Spinal cord (tissue), 10 donors: ENCODE measurements at places on chromosomes 6 and 20. TPM values are rescaled to one million over a fixed set of nuclear protein-coding genes. Genes with fewer than 3 reads are reported as not detected.
A peak's percentile ranks its signal among the peaks of the same experiment; 100 is the strongest.

GRCh38 chr20:25310268-25310920, 62.5 kb downstream of the PYGB start:
- no peak for DNase-seq
- peaks cover 17% of the 10 kb centered on the region for H3K4me1 ChIP-seq
- H3K27me3 ChIP-seq, result no peaks in the 10 kb centered on the region
- H3K4me3 ChIP-seq, result no peak overlapping the region
- peak overlapping the region; percentile 8 for H3K27ac ChIP-seq

DNA sequence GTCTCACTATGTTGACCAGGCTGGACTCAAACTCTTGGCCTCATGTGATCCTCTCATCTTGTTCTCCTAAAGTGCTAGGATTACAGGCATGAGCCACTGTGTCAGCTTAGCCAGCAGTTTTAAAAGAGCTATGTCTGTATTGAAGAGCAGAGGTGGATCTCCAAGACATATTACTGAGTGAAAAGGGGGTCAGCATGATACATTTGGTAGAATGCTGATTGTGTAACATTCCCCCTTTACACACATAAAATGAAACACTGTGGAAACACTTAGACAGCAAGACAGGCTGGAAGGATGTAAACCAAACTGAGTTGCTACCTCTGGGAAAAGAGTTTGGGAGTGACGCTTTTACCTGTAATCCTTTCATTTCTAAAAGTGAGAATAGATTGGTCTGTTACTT, 1.7 kb upstream of the RIPOR3 start:
- H3K4me1 ChIP-seq, result peaks cover 41% of the 10 kb centered on the region
- H3K4me3 ChIP-seq, result no peak overlapping the region
- H3K36me3 ChIP-seq, result no peaks in the 10 kb centered on the region
- H3K27me3 ChIP-seq, result peaks cover 7% of the 10 kb centered on the region

DNA sequence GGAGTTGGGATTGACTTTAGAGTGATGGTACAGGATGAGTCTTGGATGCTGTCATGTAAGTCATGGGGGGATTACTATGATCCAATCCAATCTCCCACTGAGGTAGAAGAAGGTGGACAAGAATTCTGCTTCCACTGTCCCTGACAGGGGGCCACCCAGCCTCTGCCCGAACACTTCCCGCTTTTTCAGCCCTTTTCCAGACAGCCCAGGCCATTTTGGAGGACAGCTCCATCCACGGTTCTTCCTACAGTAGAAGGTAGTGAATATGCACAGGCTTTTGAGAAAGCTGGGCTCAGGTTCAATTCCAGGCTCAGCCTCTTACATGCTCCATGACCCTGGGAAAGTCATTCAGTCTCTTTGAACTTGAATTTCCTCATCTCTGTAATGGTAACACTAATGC, 31.0 kb downstream of the TRERF1 start:
- H3K27ac ChIP-seq, result no peak overlapping the region
- H3K36me3 ChIP-seq, result no peaks in the 10 kb centered on the region
- H3K4me1 ChIP-seq, result peaks cover 2% of the 10 kb centered on the region
- no peak for DNase-seq
- H3K27me3 ChIP-seq, result no peaks in the 10 kb centered on the region

- no peaks in the 10 kb centered on the region for H3K36me3 ChIP-seq
- H3K27ac ChIP-seq, result no peak overlapping the region
- peaks cover 25% of the 10 kb centered on the region for H3K4me1 ChIP-seq
- no peak for DNase-seq
- H3K27me3 ChIP-seq, result peaks cover 28% of the 10 kb centered on the region
Measured at GRCh38 chr20:45826381-45827019, 612 bp downstream of the TNNC2 start.

- no peak overlapping the region for H3K27ac ChIP-seq
- no peak overlapping the region for H3K4me3 ChIP-seq
- no peaks in the 10 kb centered on the region for H3K4me1 ChIP-seq
- H3K27me3 ChIP-seq, result no peaks in the 10 kb centered on the region
- no peak for DNase-seq
- H3K36me3 ChIP-seq, result no peaks in the 10 kb centered on the region
Measured at GRCh38 chr20:20665606-20666332, 46.7 kb downstream of the RALGAPA2 start.

- H3K36me3 ChIP-seq, result peaks cover 8% of the 10 kb centered on the region
- H3K27me3 ChIP-seq, result no peaks in the 10 kb centered on the region
- H3K4me1 ChIP-seq, result no peaks in the 10 kb centered on the region
- no peak overlapping the region for H3K4me3 ChIP-seq
- DNase-seq, result no peak
Measured at GRCh38 chr6:116118608-116119007, 7.3 kb downstream of the COL10A1 start.

GRCh38 chr6:8686077-8686476, 250.7 kb upstream of the SLC35B3 start:
- no peak for DNase-seq
- H3K27me3 ChIP-seq, result no peaks in the 10 kb centered on the region
- H3K4me1 ChIP-seq, result no peaks in the 10 kb centered on the region
- no peak overlapping the region for H3K27ac ChIP-seq
- H3K4me3 ChIP-seq, result no peak overlapping the region

DNA sequence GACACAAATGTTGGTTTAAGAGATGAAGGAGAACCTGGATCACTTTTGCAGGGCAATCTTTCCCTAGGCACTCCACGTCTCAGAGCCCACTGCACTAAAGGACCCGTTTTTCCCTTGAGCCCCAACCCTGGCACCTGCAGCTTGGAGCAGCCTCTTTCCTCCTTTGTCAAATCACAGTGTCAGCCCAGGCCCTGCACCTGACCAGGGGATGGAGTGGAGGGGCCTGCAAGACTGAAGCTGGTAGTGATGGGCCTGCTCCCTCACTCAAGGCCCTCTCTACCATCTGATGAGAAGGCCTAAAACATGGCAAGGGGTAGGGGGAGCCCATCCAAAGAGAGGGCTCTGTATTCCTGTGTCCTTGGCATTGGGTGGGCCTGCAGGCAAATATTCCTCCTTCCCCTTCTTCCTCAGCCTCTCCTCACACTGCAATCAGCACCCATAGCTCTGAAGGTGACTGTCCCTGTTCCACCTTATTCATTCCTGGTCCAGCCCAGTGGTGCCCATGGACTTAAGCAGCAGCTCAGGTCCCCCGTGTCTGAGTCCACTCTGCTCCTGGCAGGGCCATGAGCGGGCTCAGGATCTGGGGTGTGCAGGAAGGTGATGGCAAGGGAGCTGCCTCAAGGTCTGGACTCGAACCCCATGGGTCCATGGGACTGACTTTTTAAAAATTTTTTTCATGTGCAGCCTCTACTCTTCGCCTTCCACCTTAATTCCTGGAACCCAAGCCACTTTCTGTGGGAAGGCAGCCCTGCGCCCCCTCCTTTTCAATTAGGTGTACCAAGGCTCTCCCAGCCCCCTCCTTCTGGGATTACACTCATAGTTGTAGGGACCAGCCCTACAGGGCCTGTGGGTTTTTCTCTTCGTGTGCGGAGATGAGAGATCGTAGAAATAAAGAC, 6.7 kb downstream of the RAET1G start:
- H3K27me3 ChIP-seq, result no peaks in the 10 kb centered on the region
- H3K4me1 ChIP-seq, result no peaks in the 10 kb centered on the region
- no peak overlapping the region for H3K27ac ChIP-seq

- DNase-seq, result peak; percentile 87
- no peak overlapping the region for H3K4me3 ChIP-seq
- no peak overlapping the region for H3K27ac ChIP-seq
- no peaks in the 10 kb centered on the region for H3K27me3 ChIP-seq
- H3K4me1 ChIP-seq, result no peaks in the 10 kb centered on the region
Measured at GRCh38 chr6:101429270-101429669, 35.8 kb downstream of the GRIK2 start.

DNA sequence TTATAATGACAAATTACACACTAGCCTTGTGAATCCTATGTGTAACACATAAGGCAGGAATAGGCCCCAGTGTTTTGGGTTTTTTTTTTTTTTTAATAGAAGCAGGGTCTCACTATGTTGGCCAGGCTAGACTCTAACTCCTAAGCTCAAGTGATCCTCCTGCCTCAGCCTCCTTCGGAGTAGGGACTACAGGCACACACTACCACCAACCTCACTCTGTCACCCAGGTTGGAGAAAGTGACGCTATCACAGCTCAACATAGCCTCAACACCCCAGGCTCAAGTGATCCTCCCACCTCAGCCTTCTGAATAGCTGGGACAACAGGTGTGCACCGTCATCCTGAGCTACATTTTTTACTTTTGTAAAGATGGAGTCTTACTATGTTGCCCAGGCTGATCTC, 205.8 kb upstream of the RREB1 start:
- H3K4me1 ChIP-seq, result peaks cover 3% of the 10 kb centered on the region
- no peaks in the 10 kb centered on the region for H3K36me3 ChIP-seq
- peaks cover 8% of the 10 kb centered on the region for H3K27me3 ChIP-seq
- no peak for DNase-seq
- H3K4me3 ChIP-seq, result no peak overlapping the region

GRCh38 chr20:24694727-24695528, 225.5 kb downstream of the SYNDIG1 start:
- H3K27me3 ChIP-seq, result no peaks in the 10 kb centered on the region
- no peaks in the 10 kb centered on the region for H3K36me3 ChIP-seq
- DNase-seq, result no peak
- peaks cover 11% of the 10 kb centered on the region for H3K4me1 ChIP-seq
- H3K27ac ChIP-seq, result no peak overlapping the region

DNA sequence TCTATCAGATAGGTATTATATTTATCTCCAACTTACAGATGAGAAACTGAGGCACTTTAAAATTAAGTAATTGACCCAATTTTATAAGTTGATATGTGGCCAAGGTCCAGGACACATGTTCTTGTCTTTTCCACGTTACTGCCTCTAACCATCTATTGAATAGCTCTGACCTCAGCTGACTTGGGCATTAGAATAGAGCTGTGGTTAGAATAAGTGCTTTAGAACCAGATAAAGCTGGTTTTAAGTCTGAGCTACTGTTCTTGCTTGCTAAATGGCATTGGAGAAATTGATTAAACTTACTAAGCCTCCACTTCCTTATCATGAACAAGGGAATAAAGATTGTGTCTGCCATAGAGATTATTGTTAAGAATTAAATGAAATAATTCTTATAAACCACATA, 147.8 kb upstream of the DTNBP1 start:
- no peak overlapping the region for H3K27ac ChIP-seq
- no peak overlapping the region for H3K4me3 ChIP-seq
- no peaks in the 10 kb centered on the region for H3K27me3 ChIP-seq

GRCh38 chr6:111727041-111727440, 121.4 kb upstream of the TRAF3IP2 start:
- no peaks in the 10 kb centered on the region for H3K27me3 ChIP-seq
- DNase-seq, result no peak
- H3K4me1 ChIP-seq, result peaks cover 34% of the 10 kb centered on the region
- peak overlapping the region; percentile 31 for H3K27ac ChIP-seq
- no peaks in the 10 kb centered on the region for H3K36me3 ChIP-seq

GRCh38 chr6:105313211-105313610, 89.7 kb downstream of the PREP start:
- H3K36me3 ChIP-seq, result peaks cover 2% of the 10 kb centered on the region
- DNase-seq, result no peak
- H3K4me3 ChIP-seq, result no peak overlapping the region
- H3K27me3 ChIP-seq, result no peaks in the 10 kb centered on the region

DNA sequence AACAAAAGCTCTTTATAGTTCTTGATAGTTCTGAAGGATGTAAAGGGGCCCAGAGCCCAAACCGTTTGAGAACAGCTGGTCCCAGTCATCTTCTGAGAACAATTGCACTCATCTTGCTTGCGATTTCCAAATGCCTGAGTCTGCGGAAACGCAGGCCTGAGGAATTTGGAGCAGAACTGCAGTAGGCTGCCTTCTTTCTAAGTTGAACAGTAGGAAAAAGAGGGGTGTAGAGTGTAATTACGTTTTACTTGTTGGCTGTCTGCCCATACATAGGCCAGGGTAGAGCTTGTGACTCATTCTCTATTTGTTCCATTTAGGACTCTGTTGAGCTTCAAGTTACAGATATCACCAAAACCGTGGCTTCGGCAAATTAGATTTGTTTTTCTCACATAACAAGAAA, 42.0 kb upstream of the KIF16B start:
- H3K4me1 ChIP-seq, result no peaks in the 10 kb centered on the region
- DNase-seq, result peak; percentile 53
- no peaks in the 10 kb centered on the region for H3K27me3 ChIP-seq
- H3K36me3 ChIP-seq, result no peaks in the 10 kb centered on the region

DNA sequence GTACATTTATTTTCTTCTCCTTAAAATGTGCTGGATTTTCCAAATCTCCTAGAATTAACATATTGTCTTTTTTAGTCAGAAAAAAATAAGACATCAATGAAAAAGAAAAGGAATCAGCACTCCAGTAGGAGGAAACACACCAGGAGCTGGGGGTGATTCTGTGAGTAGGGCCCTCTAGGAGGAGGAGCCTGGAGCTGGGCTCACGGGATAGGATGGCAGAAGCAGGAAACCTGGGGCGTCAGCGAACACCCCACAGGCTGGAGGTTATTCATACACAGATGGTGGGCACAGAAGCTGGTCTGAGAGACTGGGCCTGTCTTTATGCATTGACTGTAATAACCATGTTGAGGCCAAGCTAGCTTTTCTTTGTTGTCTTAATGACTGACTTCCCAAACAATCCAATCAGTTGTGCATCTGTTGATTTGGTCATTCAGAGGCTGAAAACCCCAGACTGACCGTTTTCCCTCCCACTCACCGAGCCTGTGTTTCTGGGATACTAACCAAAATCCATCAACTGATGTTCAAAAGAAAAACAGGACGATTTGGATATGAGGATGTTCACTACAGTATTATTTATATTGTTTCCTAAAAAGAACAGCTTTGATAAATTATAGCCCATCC, 53.1 kb downstream of the CPNE5 start:
- H3K36me3 ChIP-seq, result no peaks in the 10 kb centered on the region
- DNase-seq, result no peak
- H3K27me3 ChIP-seq, result no peaks in the 10 kb centered on the region
- H3K4me3 ChIP-seq, result no peak overlapping the region
- H3K27ac ChIP-seq, result no peak overlapping the region

GRCh38 chr20:58746620-58747019, 54.0 kb downstream of the NPEPL1 start:
- DNase-seq, result no peak
- no peak overlapping the region for H3K4me3 ChIP-seq
- peaks cover 11% of the 10 kb centered on the region for H3K27me3 ChIP-seq
- H3K4me1 ChIP-seq, result peaks cover 12% of the 10 kb centered on the region

GRCh38 chr6:61134028-61134427, 1152.0 kb downstream of the KHDRBS2 start:
- H3K27ac ChIP-seq, result no peak overlapping the region
- H3K4me3 ChIP-seq, result no peak overlapping the region
- no peaks in the 10 kb centered on the region for H3K27me3 ChIP-seq
- DNase-seq, result no peak
- no peaks in the 10 kb centered on the region for H3K4me1 ChIP-seq

- no peaks in the 10 kb centered on the region for H3K27me3 ChIP-seq
- DNase-seq, result no peak
- H3K36me3 ChIP-seq, result no peaks in the 10 kb centered on the region
- no peak overlapping the region for H3K4me3 ChIP-seq
Measured at GRCh38 chr20:63052571-63053431, 46.0 kb upstream of the BHLHE23 start.

Gene GRM1
- 12.2 TPM for total RNA-seq

Gene ZFP57
- total RNA-seq, result not detected

Gene SLC35D3
- total RNA-seq, result 0.33 TPM

Gene TRIM38
- total RNA-seq, result 4.0 TPM

Gene RBPJL
- total RNA-seq, result 0.20 TPM

Gene C6orf52
- total RNA-seq, result 7.1 TPM

Gene WFDC13
- total RNA-seq, result not detected
